AG10803 (cell line): ENCODE measurements at places on chromosomes 1 and 21.

DNA sequence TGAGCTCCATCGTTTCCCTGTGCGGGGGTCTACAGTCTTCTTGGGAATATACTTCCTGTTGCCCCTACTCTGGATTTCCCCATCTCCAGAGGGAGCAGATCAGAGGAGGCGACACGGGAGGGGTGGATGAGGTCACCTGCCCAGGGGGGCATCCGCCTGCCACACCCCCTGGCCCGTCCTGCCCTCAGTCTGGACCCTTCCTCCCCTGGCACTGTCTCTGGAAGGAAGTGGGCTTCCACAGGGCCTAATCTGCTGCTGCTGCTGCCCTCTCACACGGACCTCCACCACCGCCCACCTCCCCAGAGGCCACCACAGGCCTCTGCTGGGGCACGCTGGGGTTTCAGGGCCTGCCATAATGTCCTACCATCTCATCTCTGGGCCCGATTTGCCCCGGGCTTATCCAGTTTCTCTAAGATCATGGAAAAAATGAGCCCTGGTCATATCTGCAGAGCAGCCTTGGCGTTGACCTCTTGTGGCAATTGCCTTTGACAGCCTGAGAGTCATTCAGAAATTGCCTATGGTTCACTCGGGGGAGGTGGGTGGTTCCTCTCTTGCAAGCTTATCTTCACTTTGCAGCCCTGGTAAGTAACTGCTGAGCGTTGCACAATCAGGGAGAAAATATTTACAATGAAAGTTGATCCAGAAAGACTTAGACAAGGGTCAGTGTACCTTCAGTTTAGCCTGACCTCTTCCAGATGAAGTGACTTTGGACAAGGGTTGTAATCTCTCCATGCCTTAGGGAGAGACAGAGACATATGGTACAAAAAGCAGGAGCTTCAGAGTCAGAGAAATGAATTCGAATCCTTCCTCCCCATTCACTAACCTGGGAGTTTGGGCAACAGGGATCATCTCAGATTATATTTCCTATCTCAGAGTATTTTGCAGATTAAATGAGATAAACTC lies 252.4 kb downstream of the TOMM20 start:
- no peak for DNase-seq

- DNase-seq: no peak
Measured at GRCh38 chr1:77065693-77066342, 153.4 kb downstream of the PIGK start.

- peak; percentile 64 for DNase-seq
Measured at GRCh38 chr1:6889875-6890480, 104.7 kb downstream of the CAMTA1 start.

- DNase-seq: no peak
Measured at GRCh38 chr1:27318136-27318535, 3.8 kb upstream of the TMEM222 start.

- no peak for DNase-seq
Measured at GRCh38 chr21:36817732-36818450, 119.0 kb downstream of the SIM2 start.

- no peak for DNase-seq
Measured at GRCh38 chr1:10672343-10673050, 123.9 kb downstream of the CASZ1 start.

GRCh38 chr1:24742090-24742938 lies 2.9 kb upstream of the CLIC4 start:
- DNase-seq: peak; percentile 54

- no peak for DNase-seq
Measured at GRCh38 chr1:46749921-46750404, 31.0 kb upstream of the EFCAB14 start.

GRCh38 chr1:18895317-18895716 lies 7.0 kb downstream of the ALDH4A1 start:
- no peak for DNase-seq

- peak; percentile 17 for DNase-seq
Measured at GRCh38 chr1:92503043-92503925, 16.6 kb upstream of the GFI1 start.

DNA sequence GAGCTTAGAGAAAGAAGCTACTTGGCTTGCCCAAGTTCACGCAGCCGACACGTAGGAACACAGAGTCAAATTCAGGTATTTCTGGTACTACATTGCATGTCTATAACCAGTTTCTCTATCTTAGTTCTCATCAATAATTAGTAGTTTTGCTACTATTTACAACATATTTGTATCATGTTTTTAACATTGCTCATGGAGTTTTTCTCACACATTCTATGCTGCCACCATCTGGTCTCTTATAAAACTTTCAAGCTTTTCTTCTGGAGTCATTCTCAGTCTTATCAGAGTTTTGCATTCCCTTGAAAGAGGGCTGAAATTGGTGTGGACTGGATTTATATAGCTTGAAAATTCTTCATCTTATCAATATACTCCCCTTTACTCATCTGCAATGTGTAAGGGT lies 118.8 kb upstream of the PALMD start:
- DNase-seq: peak; percentile 34

DNA sequence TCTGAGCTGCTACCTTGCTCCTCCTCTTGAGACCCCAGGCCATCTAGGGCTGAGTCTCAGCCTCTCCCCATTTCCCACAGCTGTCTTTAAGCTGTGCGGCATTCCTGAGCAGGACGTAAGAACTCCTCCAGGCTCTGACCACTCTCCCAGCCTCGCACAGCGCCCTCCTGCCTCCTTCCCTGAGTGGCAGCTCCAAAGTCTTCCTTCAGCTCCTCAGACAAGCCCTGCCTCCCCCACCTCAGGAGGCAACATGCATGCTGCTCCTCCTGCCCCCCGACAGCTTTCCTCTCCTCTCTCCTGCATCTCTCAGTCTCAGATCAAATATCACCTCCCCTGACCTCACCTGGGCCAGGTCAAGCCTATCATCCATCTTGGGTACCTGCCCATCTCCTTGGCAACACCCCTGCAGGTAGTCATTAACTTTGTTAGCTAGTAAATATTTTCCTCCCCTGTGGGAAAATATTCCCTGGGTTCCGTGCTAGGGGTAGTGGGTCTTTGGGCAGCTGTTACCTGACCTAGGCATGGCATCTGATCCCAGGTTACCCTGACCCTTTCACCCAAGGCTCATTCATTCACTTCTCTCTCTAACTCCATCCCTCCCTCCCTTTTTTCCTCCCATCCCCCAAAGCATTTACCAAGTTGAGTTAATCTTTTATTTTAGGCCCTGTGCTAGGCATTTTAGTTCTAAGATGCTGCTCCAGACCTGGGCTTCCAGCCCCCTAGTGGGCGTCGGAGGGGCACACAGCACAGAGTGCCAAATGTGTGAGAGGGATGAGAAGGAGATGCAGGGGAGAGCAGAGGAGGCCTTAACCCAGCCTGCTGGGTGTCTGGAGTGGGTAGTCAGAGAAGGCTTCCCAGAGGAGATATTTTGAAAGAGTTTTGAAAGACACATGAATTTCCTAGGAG lies 419.9 kb downstream of the PTPRU start:
- no peak for DNase-seq

GRCh38 chr1:18237371-18237770 lies 129.8 kb downstream of the IGSF21 start:
- no peak for DNase-seq

- DNase-seq: peak; percentile 12
Measured at GRCh38 chr1:166843769-166844596, 4.7 kb downstream of the POGK start.

DNA sequence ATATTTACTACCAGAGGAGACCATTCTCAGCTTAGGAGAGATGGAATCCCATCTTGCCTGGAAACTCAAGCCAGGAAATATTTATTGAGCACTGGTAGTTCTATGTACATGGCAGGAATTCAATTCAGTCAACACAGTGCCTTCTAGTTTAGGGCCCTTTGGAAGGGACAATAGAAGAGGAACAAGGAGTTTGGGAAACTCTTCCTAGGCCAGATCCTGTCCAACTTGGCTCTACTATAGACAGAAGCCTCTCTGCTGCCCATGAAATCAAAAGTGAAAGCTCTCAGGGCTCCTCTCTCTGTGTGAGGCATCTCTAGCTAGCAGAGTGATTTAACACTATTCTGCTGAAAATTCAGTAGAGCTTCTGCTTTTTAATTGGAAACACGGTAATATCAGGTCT lies 244.6 kb upstream of the MAP1LC3C start:
- no peak for DNase-seq

GRCh38 chr1:99725996-99726395 lies 40.4 kb downstream of the FRRS1 start:
- no peak for DNase-seq

GRCh38 chr1:222792744-222793143 lies 22.1 kb upstream of the DISP1 start:
- peak; percentile 18 for DNase-seq

DNA sequence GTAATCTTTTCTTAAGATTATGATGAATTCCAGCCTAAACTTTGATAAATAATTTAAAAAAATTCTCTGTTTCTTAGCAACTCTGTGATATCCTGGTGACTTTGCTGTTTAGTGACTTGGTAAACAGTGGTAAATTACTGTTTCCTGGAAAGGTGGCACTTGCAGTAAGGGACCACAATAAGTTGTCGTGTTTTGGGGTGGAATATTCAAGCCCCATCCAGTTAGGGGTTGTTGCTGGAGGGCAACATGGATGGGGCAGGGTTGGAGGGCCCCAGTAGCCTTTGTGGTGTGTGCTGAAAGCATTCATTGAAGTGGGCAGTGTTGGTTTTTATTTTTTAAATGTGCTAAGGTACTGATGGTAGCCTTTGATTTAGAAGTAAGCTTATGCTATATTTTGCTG lies 30.3 kb downstream of the PRDM2 start:
- DNase-seq: no peak

DNA sequence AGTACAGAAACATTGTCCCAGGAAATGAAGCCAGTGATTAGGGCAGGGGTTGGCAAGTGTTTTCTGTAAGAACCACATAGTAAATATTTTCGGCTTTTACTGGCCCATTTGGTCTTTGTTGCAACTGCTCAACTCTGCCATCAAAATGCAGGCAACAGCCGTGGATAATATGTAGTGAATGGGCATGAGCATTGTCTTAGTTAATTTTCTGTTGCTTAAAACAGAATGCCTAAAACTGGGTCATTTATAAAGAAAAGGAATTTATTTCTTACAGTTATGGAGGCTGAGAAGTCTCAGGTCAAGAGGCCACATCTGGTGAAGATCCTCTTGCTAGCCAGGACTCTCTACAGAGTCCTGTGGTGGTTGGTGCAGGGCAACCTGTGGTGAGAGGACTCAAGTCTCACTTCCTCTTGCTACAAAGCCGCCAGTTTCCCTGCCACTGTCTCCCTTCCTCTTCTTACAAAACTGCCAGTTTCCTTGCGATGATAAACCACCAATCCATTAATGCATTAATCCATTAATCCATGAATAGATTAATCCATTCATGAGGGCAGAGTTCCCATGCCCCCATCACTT lies 166.4 kb downstream of the PSMG1 start:
- DNase-seq: peak; percentile 41

DNA sequence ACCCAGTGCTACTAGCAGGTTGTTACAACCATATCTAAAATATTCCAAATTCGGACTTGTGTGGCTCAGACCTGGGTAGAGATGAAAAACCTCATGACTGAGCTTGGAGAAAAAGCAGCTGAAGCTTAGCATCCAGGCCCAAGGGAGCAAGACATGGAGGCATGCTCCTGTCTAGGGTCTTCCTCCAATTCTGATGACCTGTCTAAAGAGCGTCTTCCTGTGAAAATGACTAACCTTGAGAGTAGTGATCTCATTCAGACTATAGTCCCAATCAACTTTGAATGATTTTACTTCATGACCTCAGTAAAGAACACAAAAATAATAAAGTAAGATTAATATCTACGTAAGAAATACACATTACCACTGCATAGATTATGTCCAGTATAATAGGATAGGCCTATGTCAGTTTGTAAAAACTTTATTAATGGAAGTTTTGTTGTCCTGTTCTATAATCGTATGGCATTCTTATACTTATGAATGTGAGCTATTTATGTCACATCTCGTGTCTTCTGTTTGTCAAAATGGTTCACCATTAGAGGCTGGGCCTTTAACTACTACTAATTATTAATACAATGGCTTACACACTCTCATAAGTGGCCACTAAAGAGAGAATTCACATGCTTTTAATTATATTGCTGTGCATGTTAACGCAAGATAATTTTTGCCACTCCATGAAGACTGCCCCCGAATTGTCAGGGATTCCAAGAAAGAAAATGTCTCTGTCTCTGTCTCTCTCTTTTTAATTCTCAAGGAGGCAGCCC lies 201.3 kb downstream of the NCAM2 start:
- no peak for DNase-seq

- DNase-seq: no peak
Measured at GRCh38 chr1:3451994-3452865, 2.2 kb upstream of the ARHGEF16 start.

DNA sequence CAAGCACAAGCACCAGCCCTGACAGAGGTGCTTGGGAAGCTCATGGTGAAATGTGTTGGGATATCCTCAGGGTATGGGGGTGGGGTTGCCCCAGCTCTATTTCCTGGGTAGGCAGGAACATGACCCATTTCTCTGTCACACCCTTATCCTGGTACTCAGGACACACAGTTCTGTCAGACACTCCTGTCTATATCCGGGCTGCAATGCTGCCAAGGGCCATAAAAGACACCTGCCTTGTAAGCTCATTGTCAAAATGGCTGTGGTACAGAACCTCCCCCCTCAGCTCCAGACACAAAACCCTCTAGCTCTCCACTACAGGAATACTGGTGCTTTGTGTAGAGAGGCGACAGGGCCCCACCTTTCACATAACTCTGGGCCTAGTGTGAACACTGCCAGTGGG lies 636.7 kb downstream of the PLA2G4A start:
- DNase-seq: no peak

DNA sequence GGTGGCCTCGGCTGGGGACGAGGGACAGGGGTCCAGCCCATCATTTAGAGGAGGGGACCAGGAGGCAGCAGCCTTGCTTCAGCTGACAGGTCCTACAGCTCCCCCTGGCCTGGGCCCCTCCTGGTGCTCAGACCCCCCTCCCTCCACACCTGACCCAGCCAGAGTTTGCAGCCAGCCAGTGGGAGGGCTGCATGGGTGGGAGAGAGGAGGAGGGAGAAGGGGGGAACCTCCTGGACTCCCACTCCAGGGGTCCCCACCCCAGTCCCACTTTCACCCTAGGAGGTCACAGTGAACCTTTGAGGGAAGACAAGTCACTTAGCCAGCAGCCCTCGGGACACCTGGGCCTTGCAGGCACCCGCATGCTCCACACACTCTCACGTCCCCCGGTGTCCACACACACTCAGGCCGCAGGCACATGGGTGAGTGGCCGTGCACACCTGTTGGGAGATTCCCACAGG lies 108.9 kb upstream of the ZBTB40 start:
- no peak for DNase-seq

- DNase-seq: peak; percentile 62
Measured at GRCh38 chr1:76807543-76808260, 59.6 kb upstream of the ST6GALNAC5 start.

DNA sequence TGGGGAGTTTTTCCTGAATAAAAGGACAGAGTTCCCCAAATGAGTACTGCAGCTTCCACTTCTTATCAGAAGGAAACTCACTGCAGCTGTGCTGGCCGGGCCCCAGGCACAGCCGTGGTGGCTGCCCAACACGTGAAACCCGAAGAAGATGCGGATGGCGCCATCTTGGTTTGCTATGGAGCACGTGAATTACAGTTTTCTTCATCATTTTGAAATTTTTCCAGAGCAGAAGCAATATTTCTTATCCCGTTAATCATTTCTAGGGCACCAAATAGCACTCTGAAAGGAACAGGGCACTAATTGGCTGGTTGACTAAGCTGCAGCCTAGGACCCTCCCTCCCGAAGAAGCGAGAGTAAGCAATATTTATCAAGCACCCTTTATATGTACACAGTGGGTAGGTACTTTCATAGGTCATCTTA lies 63.2 kb upstream of the EPS8L3 start:
- DNase-seq: no peak

GRCh38 chr1:169121146-169121923 lies 14.8 kb downstream of the ATP1B1 start:
- DNase-seq: no peak

- no peak for DNase-seq
Measured at GRCh38 chr1:160975026-160975425, 20.4 kb upstream of the ITLN2 start.

- DNase-seq: peak; percentile 41
Measured at GRCh38 chr1:205458777-205459566, 3.1 kb upstream of the BLACAT1 start.
